COR-L47 (cell line): ENCODE measurements at places on chromosomes 6 and 20.

- no peak for DNase-seq
Observed at GRCh38 chr6:135451617-135452190, 45.8 kb downstream of the AHI1 start.

DNA sequence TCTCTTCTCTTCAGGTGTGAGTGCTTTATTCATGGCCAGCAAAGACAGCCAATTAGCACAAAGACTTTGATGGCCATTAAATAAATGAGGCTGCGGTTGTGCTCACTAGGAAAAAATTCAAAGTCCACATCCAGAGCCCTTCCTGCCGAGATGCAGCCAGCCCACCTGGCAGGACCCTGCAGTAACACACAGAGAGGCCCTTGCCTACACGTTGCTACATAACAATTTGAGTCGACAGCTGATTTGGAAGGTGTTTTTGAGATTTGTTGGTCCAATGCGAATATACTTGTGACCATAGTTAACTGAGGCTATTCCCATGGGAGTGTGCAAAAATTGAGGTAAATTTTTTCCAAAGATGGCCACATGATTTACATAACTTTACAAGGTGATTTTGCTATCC, 605.4 kb upstream of the HTR1E start:
- DNase-seq = no peak

DNA sequence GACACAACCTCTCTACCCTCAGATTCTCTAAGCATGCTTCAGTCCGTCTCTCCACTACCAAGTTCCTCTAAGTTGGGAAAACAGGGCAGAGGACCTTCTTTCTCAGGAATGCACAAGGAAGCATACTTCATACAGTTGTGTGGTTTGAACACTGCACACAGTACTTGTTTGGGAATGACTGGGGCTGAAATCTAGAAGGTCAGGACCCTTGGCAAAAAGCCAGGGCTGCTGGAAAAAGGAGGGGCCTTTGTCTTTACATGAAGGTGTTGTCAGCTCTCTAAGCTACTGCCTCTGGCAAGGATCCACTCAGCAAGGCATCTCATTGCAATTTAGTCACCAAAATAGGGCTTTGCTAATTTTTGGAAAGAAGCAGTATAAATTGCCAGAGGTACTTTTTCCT, 20.7 kb upstream of the HEY2 start:
- peak; percentile 27 for DNase-seq

- DNase-seq = no peak
Observed at GRCh38 chr6:1118287-1118647, 193.6 kb upstream of the FOXQ1 start.
